ENCODE measurements at places on chromosomes 3 and 15.

GRCh38 chr3:190252080-190252479, 70.2 kb downstream of the CLDN1 start:
- no peak for DNase-seq

DNA sequence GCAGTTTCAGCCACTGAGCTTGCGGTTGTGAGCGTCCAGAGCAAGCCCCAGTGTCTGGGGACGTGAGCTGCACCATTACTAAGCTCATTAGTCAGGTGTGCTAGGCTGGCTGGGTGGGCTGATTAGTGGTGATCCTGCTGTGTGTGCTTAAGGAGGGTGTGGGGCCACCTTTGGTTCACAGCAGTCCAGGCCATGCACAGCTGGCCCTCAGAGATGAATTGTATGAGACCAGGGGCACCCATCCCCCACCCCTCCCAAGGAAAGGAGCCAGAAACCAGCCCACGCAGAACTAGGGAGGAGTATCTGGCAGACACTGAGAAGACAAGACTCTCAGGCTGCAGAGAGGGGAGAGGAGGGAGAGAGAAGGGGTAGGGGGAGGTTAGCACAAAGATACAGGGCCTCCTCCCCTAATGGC, 3.8 kb downstream of the TYRO3 start:
- DNase-seq, result no peak

GRCh38 chr15:53681056-53681455, 78.4 kb downstream of the WDR72 start:
- no peak for DNase-seq

- peak; percentile 22 for DNase-seq
These were observed 10.4 kb downstream of the TEX264 start for GRCh38 chr3:51681453-51681852.

GRCh38 chr3:175606650-175607318, 747.6 kb downstream of the NAALADL2 start:
- no peak for DNase-seq

- DNase-seq, result no peak
These were observed 279.8 kb upstream of the SEMA6D start for GRCh38 chr15:47437491-47437890.

GRCh38 chr15:26518885-26519284, 254.0 kb downstream of the GABRB3 start:
- DNase-seq, result no peak

DNA sequence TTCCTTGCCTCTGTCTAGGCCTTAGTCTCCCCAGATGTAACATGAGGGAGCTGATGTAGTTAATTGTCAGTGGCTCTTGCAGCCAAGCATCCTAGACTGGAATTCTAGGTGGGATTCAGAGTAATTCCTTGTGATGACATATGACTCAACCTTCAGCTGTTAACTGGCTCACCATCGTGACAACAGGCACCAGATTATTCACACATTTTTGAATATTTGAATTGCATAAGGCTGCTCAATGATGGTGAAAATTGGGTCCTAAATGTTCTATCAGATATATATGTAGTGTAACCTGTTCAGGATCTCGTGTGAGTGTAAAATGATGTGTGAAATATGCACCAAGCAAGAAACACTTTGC, 405.1 kb downstream of the LPP start:
- no peak for DNase-seq

DNA sequence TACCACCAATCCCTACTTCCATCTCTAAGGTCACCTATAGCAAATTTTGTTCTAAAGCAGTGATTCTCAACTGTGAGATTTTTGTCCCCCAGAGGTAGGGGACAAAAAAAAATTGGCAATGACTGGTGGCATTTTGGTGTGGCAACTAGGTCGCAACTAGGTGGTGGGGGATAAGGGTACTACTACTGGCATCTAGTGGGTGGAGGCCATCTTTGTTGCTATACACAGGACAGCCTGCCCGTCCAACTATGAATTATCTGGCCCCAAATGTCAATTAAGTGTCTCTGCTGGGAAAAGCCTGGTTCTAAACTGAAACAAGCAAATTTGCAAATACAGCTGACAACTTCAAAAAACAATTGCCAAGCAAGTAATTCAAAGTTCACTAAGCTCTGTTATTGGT, 1.4 kb downstream of the MTMR10 start:
- no peak for DNase-seq

DNA sequence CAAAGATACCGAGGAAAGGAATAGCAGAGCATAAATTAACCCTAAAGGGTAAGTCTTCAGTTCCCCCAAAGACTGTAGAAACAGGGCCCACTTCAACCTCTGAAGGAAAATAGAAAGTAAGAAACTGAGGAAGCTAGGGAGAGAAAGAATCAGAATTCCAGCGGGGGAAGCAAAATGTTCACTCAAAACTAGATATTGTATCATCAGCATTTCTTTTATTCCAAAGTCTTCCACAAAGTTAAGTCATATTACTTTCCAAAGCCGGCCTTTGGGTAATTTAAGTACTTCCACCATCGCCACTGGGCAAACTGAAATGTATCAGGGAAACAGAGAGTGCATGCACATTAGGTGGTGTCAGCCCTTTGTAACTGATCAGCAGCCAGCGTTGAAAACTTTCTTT, 88.3 kb downstream of the RSL24D1 start:
- no peak for DNase-seq

GRCh38 chr15:81092559-81092902, 41.5 kb upstream of the CFAP161 start:
- no peak for DNase-seq

GRCh38 chr3:38541806-38542205, 45.7 kb downstream of the EXOG start:
- DNase-seq, result no peak

- no peak for DNase-seq
These were observed 152.9 kb upstream of the LPP start for GRCh38 chr3:188001093-188001492.

DNA sequence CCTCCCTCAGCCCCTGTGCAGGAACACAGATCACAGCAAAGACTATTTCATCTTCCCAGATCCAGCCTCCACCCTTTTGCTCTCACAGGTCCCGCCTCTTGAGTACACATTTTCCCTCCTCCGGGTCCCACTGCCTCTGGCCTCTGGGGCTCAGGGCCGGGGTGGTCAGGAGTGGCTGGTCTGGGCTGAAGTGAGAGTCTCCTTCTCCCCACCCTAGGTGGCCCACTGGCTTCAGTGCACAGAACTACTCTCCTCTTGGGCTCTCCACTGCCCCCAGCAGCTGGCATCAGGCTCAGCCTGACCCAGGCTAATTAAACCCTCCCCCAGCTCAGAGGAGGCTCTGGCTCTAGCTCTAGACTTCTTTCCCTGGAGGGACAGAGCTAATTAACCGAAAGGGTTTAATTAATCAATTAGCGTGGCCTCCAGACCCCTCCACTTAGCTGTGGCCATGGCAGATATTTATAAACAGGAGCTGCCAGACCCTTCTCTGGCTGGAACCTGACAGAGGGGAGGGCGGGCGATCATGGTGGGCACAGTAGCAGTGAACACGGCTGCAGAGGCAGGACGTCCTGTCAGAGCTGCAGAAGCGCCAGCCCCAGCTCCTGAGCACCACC, 15.1 kb downstream of the DUSP7 start:
- DNase-seq, result no peak

- no peak for DNase-seq
These were observed 36.9 kb upstream of the CTSH start for GRCh38 chr15:78981532-78982313.

- no peak for DNase-seq
These were observed 3.2 kb downstream of the SLC6A6 start for GRCh38 chr3:14405360-14406238.

GRCh38 chr3:144332868-144333267, 361.2 kb downstream of the DIPK2A start:
- DNase-seq, result no peak

DNA sequence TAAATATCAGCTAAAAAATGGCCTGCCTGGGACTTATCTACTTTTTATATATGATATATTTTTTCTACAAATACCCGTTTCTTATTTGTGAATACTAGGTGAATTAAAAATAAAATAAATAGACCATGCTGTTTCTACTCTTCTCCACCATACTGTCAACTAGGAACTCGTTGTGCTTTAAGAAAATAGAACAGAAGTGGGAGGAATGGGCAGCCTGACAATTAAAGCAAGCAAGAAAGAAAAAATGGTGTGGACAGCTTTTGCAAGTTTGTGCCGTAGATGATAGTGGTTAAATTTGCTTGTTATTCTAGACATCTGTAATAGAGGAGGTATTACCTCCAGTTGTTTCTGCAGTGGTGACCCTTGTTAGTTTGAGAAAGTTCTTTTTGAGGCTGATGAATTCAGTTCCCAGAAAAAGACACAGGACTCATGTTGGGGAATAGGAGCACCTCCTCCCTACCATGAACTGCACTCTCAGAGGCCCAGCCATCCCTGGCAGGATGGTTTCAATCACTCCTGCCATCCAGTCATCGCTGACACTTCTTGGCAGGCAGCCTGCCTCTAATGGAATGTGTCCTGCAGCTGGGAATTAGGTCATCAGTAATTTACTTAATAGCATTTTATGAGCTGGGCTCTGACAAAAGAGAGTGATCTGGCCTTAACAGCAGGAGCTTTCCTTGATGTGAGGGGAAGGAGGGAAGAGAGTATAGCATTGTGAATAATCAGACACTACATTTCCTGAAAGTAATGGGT, 105.0 kb upstream of the GAP43 start:
- DNase-seq, result no peak

DNA sequence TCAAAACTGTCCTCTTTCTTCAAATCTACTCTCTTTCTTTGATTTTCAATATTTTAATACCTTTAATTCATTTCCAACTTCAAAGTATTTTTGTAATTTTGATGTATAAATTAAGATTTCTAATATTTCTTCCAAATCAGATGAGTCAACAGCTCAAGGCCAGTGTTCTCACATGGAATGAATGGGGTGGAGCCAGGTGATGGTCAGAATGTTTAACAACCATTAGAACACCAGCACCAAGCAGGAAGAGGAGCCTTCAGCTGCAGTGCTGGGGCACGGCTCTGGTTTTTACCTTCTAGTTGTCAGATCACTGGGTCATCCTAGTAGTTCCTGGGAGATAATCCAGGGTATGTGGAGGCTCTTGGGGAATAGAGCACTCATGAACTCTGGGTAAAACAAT, 494.5 kb upstream of the PDZRN3 start:
- no peak for DNase-seq

- no peak for DNase-seq
These were observed 105.1 kb downstream of the ARPP21 start for GRCh38 chr3:35744419-35744818.

DNA sequence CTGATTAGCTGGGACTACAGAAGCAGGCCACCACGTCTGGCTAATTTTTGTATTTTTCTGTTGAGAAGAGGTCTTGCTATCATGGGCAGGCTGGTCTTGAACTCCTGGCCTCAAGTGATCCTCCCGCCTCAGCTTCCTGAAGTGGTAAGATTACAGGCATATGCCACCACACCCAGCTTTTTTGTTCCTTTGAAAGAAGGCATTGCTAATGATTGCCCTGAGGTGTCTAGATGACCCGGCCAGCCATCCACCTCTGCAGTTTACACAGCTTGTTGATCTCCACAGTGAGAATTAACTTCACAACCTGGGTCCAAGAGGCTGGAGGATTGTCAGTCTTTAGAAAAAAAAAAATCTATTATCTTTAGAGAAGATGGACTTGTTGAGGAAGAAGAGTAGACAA, 58.7 kb downstream of the SMAD3 start:
- no peak for DNase-seq

GRCh38 chr15:63462088-63462487, 42.3 kb upstream of the USP3 start:
- no peak for DNase-seq

DNA sequence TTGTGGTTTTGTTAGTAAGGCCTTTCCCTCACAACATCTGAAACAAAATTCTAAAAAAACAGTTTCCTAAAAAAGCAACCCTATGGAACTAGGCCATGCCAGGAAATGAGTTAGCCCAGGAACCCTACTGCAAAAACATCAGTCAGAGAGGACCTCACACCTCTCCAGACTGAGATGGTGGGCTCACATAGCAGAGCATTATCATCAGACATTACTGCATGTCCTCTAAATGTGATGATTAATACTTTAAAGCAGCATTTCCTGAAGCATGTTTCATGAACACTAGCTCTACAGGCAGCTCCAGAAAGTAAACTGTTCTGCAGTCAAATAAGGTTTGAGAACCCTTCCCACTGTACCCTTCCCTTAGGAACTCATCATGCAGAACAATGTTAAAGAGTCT, 232.3 kb upstream of the MRPL3 start:
- no peak for DNase-seq

Measured in T follicular helper cell (primary cell).